Esophagus squamous epithelium (tissue), 5 donors: ENCODE measurements at places on chromosomes 2 and 18.

- DNase-seq = no peak
Observed at GRCh38 chr18:48023334-48024008, 93.0 kb upstream of the SMAD2 start.

GRCh38 chr2:201167546-201167945 is 15.4 kb upstream of the CASP10 start:
- no peak for DNase-seq

DNA sequence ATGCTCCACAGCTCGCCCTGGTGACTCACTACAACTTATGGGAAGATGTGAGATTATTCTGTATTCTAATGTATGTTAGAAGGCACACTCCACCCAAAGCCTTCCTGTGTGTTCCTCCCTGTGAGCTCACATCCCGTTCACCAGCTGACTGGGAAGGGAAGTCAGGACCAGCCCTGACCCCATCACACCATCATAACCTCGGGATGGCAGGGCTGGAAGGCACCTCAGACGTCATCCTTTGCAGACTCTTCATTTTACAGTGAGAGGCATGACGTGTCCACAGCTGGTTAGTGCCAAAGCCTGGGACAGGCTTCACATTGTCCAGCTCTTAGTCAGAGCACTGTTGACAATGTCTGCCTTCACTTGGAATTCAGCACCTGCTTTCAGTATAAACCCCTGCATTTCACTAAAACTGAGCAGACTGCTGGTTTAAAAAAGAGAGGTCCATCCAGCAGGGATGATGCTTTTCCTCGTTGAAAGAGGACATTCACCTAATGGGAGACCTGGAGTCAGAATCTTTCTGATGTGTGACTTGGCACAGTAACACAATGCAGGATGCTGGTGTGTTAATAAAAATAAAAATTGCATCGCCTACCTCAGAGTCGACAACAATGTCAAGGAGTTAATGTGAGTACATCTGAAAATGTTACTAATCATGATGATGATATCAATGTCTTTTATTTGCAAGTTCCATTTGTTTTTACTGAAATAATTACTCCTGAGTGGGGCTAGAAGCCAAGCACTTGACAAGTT is 418.0 kb upstream of the TNP1 start:
- no peak for DNase-seq

DNA sequence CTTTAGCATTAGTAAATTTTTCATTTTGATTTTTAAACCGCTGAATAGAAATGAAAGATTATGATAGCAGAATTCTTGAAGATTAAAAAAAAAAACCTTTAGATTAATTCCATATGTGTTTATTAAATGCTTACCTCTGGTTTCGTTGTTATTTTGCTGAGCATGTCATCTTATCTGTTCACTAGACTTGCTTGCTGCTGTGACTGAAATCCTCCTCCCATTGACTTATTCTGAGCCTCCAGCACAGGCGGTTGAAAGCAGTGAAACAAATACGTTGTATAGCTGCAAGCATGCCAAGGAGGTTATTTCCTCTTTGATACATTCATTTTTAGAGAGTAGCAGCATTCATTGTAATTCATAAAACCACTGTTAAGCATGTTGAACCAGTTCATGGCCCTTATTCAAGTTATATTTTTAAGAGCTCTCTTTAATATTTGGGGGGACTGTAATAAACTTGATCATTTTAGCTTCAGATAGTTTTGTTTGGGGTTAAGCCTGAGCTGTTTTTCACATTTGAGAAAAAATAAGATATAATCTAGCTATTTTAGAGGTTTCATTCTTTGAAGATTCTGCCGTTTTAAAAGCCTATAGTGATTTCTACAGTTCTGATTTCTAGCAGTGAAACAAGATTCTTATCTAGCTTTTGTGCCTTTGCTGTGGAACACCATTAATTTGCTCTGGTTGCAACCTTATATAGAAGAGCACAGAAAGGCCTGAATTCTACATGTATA is at the start of gene HTR2B:
Gene HTR2B, minus strand, starts transcription at position 205 of the 731 bp plus-strand sequence. CDS start 1,278 bp downstream, outside the sequence.
- no peak for DNase-seq

- no peak for DNase-seq
Observed at GRCh38 chr2:192148241-192148619, 46.5 kb downstream of the TMEFF2 start.

- DNase-seq = no peak
Observed at GRCh38 chr2:36965206-36965605, 1.1 kb downstream of the STRN start.

DNA sequence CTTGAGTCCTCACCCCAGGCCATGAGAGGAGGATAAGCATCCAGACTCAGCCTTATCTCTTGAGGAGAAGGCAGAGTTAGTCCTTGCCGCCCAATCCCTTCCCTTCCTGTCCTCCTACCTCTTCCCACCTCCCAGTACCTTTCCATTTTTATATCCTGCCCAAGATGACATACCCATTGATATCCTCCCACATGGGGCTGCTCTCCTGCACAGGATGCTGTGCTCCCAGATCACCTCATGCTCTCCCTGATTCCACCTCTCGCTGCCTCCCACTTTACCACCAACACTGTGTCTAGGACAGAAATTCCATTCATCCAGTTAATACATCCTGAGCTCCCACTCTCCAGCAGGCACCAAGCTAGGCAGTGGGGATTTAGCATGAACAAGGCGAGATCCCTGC is 182.4 kb downstream of the GFPT1 start:
- no peak for DNase-seq

DNA sequence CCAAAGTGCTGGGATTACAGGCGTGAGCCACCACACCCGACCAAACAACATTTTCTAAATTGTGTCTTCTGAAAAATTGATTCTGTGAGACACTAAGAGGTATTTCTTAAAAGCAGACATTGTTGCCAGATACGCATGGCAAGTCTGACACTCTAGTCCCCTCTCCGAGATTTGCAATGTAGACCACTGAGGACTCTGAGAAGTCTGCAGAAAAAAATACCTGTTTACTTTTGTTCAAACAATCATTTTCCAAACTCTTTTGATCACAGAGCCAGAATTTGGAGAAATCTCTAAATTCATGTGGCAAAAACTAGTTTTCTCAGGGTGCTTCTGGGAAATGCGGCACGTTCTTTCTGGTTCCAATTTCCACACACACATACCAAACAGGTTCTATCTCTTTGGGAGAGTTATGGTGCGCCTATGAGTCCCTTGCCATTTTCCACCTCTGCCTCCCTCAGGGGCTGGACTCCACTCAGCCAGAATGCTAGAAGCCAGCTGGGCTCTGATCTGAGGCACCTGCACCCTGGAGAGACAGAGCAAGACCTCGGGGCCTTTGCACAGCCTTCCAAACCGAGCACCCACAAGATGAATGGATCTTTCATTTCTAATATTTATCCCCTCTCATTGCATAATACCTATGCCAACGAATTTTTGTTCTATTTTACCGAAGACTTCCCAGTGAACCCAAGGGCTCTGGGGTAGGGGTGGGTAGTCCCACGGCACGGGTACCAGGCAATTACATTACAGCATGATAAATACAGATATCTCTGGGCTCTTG is 152.7 kb downstream of the MYCN start:
- DNase-seq = no peak

- DNase-seq = no peak
Observed at GRCh38 chr2:101310834-101311695, 2.6 kb upstream of the RNF149 start.

- DNase-seq = no peak
Observed at GRCh38 chr2:189221811-189222467, 42.4 kb upstream of the COL5A2 start.

- DNase-seq = no peak
Observed at GRCh38 chr2:191443446-191443845, 198.2 kb downstream of the MYO1B start.
